Thymus (tissue), 14 donors: ENCODE measurements at places on chromosomes 5 and 9.

- H3K27me3 ChIP-seq: no peaks in the 10 kb centered on the region
- no peaks in the 10 kb centered on the region for H3K4me1 ChIP-seq
- no peak overlapping the region for H3K27ac ChIP-seq
- H3K36me3 ChIP-seq: no peaks in the 10 kb centered on the region
Observed at GRCh38 chr5:59430066-59430685, 463.4 kb downstream of the PDE4D start.

- H3K4me3 ChIP-seq: no peak overlapping the region
- peaks cover 38% of the 10 kb centered on the region for H3K27me3 ChIP-seq
- no peaks in the 10 kb centered on the region for H3K4me1 ChIP-seq
- DNase-seq: no peak
Observed at GRCh38 chr5:148653291-148653835, 964 bp downstream of the HTR4 start.

- H3K36me3 ChIP-seq: no peaks in the 10 kb centered on the region
- peak; percentile 24 for DNase-seq
- no peaks in the 10 kb centered on the region for H3K27me3 ChIP-seq
Observed at GRCh38 chr5:147857302-147858129, 21.0 kb upstream of the SCGB3A2 start.

- no peaks in the 10 kb centered on the region for H3K36me3 ChIP-seq
- H3K27me3 ChIP-seq: no peaks in the 10 kb centered on the region
- H3K4me3 ChIP-seq: no peak overlapping the region
- H3K4me1 ChIP-seq: no peaks in the 10 kb centered on the region
- DNase-seq: no peak
- H3K27ac ChIP-seq: no peak overlapping the region
Observed at GRCh38 chr9:31445960-31446359, 938.5 kb upstream of the ACO1 start.

GRCh38 chr5:123450114-123450513 is 26.9 kb upstream of the CEP120 start:
- no peaks in the 10 kb centered on the region for H3K36me3 ChIP-seq
- no peak overlapping the region for H3K27ac ChIP-seq

- H3K27me3 ChIP-seq: no peaks in the 10 kb centered on the region
- H3K36me3 ChIP-seq: peaks cover 4% of the 10 kb centered on the region
Observed at GRCh38 chr5:151092762-151093161, 11.9 kb upstream of the TNIP1 start.

DNA sequence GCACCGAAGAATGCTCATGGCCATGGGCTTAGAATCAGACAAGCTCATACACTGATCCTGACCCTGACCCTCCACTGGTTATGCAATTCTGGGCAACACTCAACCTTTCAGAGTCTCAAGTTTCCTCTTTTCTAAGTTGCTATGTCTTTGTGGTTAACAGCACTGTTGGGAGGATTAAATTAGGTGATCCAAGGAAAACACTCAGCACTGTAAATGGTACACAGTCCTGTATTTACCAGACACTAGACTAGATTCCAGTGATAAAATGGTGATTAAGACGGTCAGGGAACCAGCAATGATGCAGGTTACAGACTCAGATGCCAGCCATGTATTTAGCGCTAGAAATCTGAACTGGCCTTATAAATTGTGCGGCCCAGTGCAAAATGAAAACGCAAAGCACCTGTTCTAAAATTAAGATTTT is 8.1 kb downstream of the ARL15 start:
- H3K27me3 ChIP-seq: no peaks in the 10 kb centered on the region
- no peak overlapping the region for H3K4me3 ChIP-seq
- DNase-seq: no peak
- no peaks in the 10 kb centered on the region for H3K36me3 ChIP-seq
- no peaks in the 10 kb centered on the region for H3K4me1 ChIP-seq

DNA sequence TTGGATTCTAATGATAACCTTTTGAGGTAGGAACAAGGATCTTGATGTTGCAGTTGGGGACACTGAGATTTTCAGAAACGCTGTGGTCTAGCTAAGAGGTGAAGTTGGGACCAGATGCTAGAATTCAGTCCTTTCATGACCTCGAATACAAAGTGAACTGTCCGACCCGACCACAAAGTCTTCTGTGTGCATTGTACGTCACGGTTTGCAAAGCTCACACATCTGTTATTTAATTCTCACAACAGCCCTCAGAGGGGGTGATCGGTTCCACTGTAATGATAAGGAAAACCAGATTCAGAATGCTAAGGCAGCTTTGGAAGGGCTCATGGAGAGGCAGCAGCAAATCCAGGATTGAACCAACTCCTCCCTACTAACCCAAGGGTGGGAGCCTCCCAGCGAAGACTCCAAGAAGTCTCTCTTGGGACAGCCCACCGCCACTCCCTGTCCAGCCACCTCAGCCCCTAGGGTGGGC is 16.6 kb upstream of the KIF12 start:
- no peaks in the 10 kb centered on the region for H3K27me3 ChIP-seq
- H3K36me3 ChIP-seq: no peaks in the 10 kb centered on the region
- no peak for DNase-seq
- H3K4me3 ChIP-seq: no peak overlapping the region

- no peak overlapping the region for H3K27ac ChIP-seq
- no peak overlapping the region for H3K4me3 ChIP-seq
Observed at GRCh38 chr5:122977319-122977718, 59.2 kb downstream of the PPIC start.

DNA sequence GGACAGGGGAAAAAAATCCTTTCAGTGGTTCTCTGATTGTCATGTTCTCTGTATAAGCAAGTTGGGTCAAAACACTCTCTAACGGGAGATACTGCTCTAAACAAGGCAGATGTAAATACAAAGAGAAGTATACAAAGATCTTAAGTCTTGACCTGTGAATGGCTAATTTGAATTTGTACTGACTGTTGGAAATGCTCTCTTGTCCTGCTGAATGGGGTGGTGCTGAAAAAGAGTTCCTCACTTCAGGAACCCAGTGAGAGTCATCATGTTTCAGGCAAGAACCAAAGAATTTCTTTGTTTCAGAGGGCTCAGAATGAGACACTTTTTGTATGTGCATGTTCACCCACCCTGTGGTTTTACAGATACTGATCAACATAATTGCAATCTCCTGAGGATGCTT is 461.0 kb downstream of the NR2F1-AS1 start:
- no peaks in the 10 kb centered on the region for H3K27me3 ChIP-seq
- no peak overlapping the region for H3K27ac ChIP-seq
- H3K4me1 ChIP-seq: no peaks in the 10 kb centered on the region
- DNase-seq: no peak

DNA sequence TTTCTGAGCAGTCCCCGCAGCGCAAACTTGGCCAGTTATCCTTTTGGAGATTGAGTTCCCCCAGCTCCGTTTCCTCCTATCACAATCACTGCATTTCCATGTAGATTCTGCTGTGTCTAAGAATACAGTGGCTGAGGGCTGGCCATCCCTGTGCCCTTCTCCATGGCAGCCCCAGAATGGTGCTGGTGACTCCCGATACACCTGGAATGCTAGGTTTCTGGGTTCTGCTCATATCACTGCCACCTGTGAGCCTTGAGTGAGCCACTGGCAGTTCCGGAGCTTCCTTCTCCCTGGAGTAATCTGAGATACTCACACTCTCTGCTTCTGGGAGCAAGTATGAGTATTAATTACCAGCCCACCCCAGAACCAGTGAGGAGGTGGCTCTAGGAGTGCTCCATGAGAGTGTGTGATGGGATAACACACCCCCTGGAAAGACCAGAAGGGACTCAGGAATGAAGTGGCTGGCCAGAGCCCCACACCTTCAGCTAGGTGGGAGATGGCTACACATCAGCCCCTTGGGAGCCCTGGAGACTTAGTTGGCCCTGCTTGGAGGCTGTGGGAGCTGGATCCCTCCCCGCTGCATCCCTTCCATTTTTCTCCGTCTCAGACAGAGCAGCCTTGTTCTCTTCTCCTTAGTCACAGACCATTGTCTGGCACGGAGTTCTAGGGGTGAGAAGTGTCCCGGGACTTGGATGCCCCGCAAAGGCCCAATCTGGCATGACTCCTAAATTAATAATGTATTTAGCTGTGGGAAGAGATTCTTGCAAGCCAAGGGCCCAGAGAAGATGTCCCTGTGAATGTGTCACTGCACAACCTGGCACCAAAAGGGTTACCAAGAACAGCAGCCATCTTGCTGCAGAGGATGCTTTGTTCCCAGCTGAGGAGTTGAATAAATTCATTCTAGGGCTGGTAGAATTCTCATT is 4.9 kb downstream of the PCDHGC5 start:
- no peak for DNase-seq
- peaks cover 38% of the 10 kb centered on the region for H3K4me1 ChIP-seq
- no peak overlapping the region for H3K27ac ChIP-seq
- peaks cover 34% of the 10 kb centered on the region for H3K27me3 ChIP-seq

DNA sequence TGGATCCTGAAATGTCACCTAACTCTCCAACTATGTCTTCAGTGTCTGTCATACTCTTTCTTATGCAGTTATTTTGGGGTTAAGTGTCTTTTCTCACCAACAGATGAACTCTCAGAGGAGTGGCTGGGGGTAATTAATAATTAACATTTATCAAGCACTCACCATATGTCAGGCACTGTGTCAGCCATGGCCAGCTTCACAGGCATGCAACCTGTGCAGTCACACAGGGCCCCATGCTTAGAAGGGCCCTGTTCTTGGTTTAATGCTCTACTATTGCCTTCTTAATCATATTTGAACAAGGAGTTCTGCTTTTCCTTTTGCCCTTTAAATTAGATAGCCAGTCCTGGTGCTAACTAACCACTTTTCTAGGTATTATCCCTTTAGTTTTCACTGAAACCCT is 3.4 kb upstream of the GRPEL2 start:
- no peaks in the 10 kb centered on the region for H3K36me3 ChIP-seq
- no peaks in the 10 kb centered on the region for H3K27me3 ChIP-seq
- H3K4me3 ChIP-seq: no peak overlapping the region

DNA sequence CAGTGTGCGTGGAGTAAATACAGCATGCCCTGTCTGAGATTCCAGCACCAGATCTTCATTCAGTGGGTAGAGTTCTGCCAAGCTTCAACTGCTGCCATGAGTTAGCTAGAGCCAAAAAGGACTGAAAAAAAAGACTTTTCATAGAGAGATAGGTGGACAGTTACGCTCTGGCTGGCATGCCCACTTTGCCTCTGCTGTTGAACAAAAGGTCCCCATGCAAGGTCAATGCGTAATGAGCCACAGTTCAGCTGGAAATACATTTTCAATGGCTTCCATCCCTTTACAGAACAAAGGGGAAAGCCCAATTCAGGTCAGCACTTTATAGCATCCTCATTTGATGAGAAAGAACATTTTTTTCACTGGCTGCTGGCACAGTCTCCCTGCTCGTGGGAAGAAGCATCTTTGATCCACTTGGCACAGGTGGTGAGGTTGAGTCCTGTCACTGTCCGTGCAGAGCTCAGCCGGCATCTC is 86.9 kb upstream of the ERCC6L2 start:
- no peak overlapping the region for H3K27ac ChIP-seq
- H3K4me1 ChIP-seq: no peaks in the 10 kb centered on the region
- DNase-seq: no peak

DNA sequence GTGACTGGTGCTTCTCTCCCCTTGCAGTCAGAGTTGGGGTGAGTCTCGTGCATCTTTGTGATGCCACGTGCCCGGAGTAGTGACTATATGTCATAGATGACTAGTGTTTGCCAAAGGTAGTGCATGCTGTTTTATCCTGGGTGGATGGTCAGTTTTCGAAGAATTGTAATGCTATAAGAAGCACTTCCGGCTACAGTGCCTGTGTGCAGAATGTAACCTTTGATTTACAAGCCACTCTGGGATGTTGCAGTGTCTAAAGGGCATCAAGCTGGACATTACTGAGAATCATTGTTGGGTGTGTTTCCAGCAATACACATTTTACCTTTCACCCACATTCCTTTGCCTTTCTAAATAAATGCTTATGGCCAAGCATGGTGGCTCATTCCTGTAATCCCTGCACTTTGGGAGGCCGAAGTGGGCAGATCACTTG is 16.7 kb downstream of the MVB12B start:
- no peak overlapping the region for H3K27ac ChIP-seq
- no peaks in the 10 kb centered on the region for H3K27me3 ChIP-seq
- no peak for DNase-seq
- H3K4me3 ChIP-seq: no peak overlapping the region
- peaks cover 34% of the 10 kb centered on the region for H3K36me3 ChIP-seq

DNA sequence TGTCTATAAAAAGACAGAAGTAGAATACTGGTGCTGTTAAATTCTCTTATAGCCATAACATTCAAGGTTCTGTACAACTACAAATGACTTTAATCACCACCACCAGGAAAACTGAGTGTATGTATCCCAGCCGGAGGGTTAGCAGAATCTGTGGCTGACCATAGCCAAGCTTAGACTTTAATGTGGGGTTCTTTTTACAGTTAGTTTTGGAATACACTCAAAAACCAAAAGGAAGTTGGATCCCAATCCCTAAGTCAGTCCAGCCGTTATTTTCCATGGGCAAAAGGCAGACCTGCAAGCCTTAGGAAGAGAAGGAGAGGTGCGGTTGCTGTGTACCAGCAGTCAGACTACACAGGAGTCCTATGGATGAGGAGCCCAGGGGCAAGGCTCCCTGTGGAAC is 179.8 kb downstream of the ENC1 start:
- no peaks in the 10 kb centered on the region for H3K36me3 ChIP-seq
- H3K4me3 ChIP-seq: no peak overlapping the region
- H3K4me1 ChIP-seq: no peaks in the 10 kb centered on the region
- no peak for DNase-seq
- H3K27ac ChIP-seq: no peak overlapping the region
- no peaks in the 10 kb centered on the region for H3K27me3 ChIP-seq

DNA sequence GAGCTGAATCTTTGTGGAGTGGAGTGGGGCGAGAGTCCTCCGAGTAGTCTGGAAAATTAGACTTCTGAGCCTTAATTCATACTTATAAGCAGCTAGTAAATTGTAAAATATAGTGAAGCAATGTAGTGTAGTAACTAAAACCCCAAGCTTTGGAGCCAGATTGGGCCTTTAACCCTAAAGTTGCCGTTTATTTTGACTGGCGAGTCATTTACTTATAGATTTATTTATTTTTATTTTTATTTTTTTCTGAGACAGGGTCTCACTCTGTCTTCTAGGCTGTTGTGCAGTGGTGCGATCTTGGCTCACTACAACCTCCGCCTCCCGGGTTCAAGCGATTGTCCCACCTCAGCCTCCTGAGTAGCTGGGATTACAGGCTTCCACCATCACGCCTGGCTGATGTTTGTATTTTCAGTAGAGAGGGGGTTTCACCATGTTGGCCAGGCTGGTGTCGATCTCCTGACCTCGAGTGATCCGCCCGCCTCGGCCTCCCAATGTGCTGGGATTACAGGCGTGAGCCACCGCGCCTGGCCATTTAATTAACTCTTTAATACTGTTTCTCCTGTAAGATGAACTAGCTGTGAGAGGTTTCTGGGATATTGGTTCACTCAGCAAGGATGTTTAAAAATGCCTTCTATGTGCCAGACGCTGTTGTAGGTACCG is 687 bp upstream of the RPS23 start:
- H3K4me1 ChIP-seq: peaks cover 8% of the 10 kb centered on the region
- H3K27me3 ChIP-seq: no peaks in the 10 kb centered on the region
- peak overlapping the region; percentile 74 for H3K4me3 ChIP-seq
- peaks cover 19% of the 10 kb centered on the region for H3K36me3 ChIP-seq
- H3K27ac ChIP-seq: peak overlapping the region; percentile 73

DNA sequence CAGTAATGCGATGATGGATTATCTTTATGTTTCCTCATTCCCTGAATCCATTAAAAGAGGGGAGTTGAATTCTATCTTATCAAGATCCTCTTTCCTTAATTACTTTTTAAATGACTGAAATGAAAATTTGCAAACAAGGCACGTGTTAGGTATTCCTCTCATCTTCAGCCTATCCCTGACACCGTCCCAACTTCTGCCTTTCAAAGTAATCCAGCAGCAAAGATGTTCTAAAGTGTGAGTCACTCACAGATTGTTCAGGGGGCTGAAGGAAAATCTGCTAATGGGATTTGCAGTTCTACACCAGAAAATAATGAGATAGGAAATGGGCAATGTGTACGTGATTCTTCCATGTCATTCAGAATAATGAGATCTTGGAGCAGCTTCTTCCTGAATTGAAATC is 403.0 kb downstream of the ARHGEF28 start:
- no peak for DNase-seq
- no peak overlapping the region for H3K27ac ChIP-seq
- H3K27me3 ChIP-seq: no peaks in the 10 kb centered on the region
- no peak overlapping the region for H3K4me3 ChIP-seq
- H3K4me1 ChIP-seq: peaks cover 3% of the 10 kb centered on the region
